ENCODE measurements at places on chromosomes 13 and 19. TPM values are rescaled to one million over a fixed set of nuclear protein-coding genes. Genes with fewer than 3 reads are reported as not detected.
A peak's percentile ranks its signal among the peaks of the same experiment; 100 is the strongest.

GRCh38 chr13:100854006-100854405 lies 179.4 kb upstream of the TMTC4 start:
- peak; percentile 15 for DNase-seq

CCDC8 gene
- 18.0 TPM for total RNA-seq

DNA sequence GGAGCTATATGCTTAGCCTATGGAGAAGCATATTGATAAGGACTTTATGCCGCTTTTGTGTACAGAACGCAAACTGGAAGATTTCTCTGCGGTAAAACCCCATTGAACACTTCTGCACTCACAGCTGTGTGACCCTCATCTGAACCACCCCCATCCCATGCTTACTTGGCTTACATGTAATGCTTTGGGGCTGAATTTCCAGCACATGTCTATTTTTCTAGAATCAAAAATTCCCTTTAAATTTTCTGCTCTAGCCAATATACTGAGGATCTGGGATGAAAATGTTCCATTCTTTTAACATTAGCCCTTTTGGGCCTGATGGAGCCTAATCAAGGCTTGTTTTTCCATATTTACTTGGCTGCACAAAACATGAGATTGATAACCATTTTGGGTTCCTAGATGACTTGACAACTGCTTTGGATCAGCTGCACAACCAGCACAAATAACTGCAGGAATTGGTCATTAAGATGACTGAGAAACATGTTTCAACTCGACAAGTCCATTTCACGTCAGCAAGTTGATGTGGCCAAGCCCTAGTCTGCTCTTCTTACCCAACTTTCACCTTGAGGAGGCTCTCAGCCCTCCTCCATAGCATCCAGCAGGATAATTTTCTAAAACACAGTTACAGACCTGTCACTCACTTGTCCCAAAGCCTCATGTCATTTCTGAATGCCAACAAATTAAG lies 52.4 kb downstream of the TNFSF11 start:
- DNase-seq: no peak

MYBPC2 gene
- 65.8 TPM for total RNA-seq

DNA sequence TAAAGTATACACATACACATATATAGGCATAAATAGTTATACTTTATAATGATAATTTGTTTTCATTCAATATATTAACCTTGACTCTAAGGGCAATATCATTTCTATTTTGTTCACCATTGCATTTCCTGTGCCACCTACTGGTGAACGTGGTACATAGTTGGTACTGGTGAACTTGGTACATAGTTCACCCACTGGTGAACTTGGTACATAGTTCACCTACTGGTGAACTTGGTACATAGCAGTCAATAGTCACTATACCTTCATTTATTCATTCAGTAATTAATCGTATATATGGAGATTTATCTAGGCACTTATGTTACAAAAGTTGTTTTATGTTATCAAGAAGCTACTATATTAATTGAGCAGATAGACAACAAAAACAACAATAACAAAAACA lies 172.6 kb upstream of the ATXN8OS start:
- no peak for DNase-seq

DNA sequence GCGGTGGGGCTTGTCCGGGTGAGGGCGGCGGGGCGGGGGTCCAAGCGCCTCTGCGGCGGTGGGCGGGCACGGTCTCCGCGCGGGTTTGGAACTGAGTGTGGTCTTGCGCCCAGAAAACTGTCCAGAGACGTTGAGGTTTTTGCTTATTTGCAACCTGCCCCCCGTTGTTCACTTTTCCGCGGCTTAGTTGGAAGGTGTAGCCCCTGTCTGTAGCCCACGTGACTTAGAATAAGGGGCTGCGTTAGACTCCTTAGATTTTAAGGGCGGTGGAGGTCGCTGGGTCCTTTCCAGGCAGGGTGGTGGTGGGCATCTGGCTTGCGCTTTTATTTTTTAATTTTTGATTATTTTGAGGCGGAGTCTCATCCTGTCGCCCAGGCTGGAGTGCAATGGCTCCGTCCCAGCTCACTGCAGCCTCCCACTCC lies 748 bp downstream of the RPS15 start:
- DNase-seq: no peak

DNA sequence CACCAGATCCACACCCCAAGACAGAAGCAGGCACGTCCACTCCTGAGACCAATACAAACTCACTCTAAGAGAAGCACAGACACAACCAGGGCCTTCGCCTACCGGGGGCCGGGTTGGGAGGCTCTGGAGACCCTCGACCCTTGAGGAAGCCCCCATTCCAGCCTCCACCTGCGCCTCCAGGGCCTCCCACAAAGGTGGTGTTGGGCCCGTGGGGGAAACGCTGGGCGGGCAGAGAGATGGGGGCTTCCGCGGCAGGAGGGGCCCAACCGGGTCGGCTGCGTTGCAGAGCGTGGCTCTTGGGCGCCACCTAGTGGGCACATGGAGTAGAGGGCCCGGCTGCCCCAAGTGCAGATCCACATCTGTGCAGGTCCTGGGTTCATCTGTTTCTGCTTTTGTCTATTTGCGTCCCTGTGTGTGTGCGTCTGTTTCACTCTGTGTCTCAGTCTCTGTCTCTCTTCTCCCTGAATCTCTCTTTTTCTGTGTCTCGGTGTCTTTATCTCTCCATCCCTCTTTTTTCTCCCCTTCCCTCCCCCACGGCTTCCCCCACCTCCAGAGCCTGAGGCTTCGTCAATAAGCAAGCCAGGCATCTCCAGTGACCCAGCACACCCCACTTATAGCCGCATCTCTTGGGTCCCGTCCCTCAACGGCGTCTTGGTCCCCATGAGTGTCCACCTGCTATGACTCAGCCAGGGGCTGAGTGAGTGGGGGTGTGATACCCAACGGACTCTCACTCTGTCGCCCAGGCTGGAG lies 10.5 kb upstream of the TINCR start:
- peak; percentile 49 for DNase-seq

- no peak for DNase-seq
Measured at GRCh38 chr13:65508338-65508737, 1721.8 kb downstream of the PCDH9 start.

GRCh38 chr19:46383171-46383815 lies 30.1 kb downstream of the CCDC8 start:
- DNase-seq: no peak

UBE2L5 gene
- not detected for total RNA-seq

KCNK6 gene
- 1.2 TPM for total RNA-seq

GRCh38 chr13:112689303-112690245 lies at the start of gene ATP11A:
TSS of gene ATP11A (plus strand) at chr13:112690038. CDS start at chr13:112690417, 379 bp downstream.
- peak; percentile 94 for DNase-seq

GRCh38 chr13:98377635-98378378 lies 199.1 kb downstream of the STK24 start:
- no peak for DNase-seq

- no peak for DNase-seq
Measured at GRCh38 chr13:71864094-71864985, 2.7 kb downstream of the DACH1 start.

Data from myocyte (in vitro differentiated cells).